ENCODE measurements at places on chromosomes 16 and 17. TPM values are rescaled to one million over a fixed set of nuclear protein-coding genes. Genes with fewer than 3 reads are reported as not detected.

GRCh38 chr17:12512694-12513355, 152.9 kb upstream of the MYOCD start:
- H3K4me3 ChIP-seq, result no peak overlapping the region
- no peak overlapping the region for H3K27ac ChIP-seq
- H3K36me3 ChIP-seq, result no peaks in the 10 kb centered on the region
- no peaks in the 10 kb centered on the region for H3K4me1 ChIP-seq

DNA sequence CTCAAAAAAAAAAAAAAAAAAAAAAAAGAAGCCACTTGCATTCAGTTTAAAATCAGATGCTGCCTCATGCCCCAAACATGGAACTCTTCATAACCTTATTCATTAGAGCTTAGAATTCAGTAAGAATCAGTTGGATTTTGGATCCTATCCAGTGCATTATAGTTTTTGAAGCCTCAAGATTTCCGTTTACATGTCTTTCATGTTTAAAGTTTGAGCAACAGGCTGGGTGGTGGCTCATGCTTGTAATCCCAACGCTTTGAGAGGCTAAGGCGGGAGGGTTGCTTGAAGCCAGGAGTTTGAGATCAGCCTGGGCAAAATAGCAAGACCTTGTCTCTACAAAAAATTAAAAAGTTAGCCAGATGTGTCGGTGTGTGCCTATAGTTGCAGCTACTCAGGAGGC, 55.0 kb downstream of the SNTB2 start:
- DNase-seq, result no peak
- no peak overlapping the region for H3K27ac ChIP-seq
- no peaks in the 10 kb centered on the region for H3K4me1 ChIP-seq
- no peaks in the 10 kb centered on the region for H3K36me3 ChIP-seq
- no peaks in the 10 kb centered on the region for H3K27me3 ChIP-seq

Gene GID4
- polyA plus RNA-seq, result 6.0 TPM

GRCh38 chr17:78255953-78256706, 24.7 kb downstream of the TMEM235 start:
- no peaks in the 10 kb centered on the region for H3K36me3 ChIP-seq
- no peaks in the 10 kb centered on the region for H3K27me3 ChIP-seq
- H3K4me3 ChIP-seq, result no peak overlapping the region
- no peak for DNase-seq
- no peak overlapping the region for H3K27ac ChIP-seq
- peaks cover 66% of the 10 kb centered on the region for H3K4me1 ChIP-seq

Gene KRT40
- not detected for polyA plus RNA-seq

GRCh38 chr16:80665356-80665755, 124.6 kb downstream of the DYNLRB2 start:
- H3K4me1 ChIP-seq, result peaks cover 14% of the 10 kb centered on the region
- H3K4me3 ChIP-seq, result no peak overlapping the region
- no peak for DNase-seq
- H3K27ac ChIP-seq, result no peak overlapping the region

DNA sequence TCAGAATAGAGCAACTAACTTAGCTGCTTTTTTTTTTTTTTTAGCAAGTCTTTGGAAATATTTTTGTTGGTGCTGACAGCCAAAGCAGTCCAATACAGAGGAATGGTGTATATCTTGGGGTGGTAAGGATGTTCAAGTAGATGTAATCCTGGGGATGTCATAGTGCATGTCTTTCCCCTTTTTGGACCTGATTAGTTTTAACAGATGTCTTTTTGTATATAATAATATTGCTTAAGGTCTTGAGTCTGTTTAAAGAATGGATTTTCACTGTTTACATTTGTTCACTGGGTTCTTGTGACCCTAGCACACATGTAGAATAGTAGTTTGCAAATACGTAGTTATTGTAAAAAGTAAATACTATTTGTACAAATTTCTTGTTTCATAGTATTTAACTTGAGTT, 7.9 kb downstream of the TAF15 start:
- no peak overlapping the region for H3K27ac ChIP-seq
- peaks cover 57% of the 10 kb centered on the region for H3K36me3 ChIP-seq
- no peaks in the 10 kb centered on the region for H3K27me3 ChIP-seq

- H3K4me3 ChIP-seq, result no peak overlapping the region
- H3K27ac ChIP-seq, result no peak overlapping the region
- DNase-seq, result no peak
- no peaks in the 10 kb centered on the region for H3K27me3 ChIP-seq
- peaks cover 28% of the 10 kb centered on the region for H3K4me1 ChIP-seq
- no peaks in the 10 kb centered on the region for H3K36me3 ChIP-seq
These were observed 488.9 kb downstream of the CDH13 start for GRCh38 chr16:83115491-83116232.

Gene ASGR2
- 123 TPM for polyA plus RNA-seq

GRCh38 chr17:51653878-51654277, 393.5 kb downstream of the UTP18 start:
- H3K27me3 ChIP-seq, result no peaks in the 10 kb centered on the region
- no peak overlapping the region for H3K4me3 ChIP-seq
- H3K36me3 ChIP-seq, result no peaks in the 10 kb centered on the region

Gene KRT31
- polyA plus RNA-seq, result not detected

Gene ITGA2B
- 1.2 TPM for polyA plus RNA-seq

- H3K36me3 ChIP-seq, result no peaks in the 10 kb centered on the region
- no peak overlapping the region for H3K4me3 ChIP-seq
- H3K27me3 ChIP-seq, result no peaks in the 10 kb centered on the region
- no peak overlapping the region for H3K27ac ChIP-seq
- no peak for DNase-seq
- H3K4me1 ChIP-seq, result no peaks in the 10 kb centered on the region
These were observed 969.1 kb upstream of the CDH8 start for GRCh38 chr16:63005356-63005755.

DNA sequence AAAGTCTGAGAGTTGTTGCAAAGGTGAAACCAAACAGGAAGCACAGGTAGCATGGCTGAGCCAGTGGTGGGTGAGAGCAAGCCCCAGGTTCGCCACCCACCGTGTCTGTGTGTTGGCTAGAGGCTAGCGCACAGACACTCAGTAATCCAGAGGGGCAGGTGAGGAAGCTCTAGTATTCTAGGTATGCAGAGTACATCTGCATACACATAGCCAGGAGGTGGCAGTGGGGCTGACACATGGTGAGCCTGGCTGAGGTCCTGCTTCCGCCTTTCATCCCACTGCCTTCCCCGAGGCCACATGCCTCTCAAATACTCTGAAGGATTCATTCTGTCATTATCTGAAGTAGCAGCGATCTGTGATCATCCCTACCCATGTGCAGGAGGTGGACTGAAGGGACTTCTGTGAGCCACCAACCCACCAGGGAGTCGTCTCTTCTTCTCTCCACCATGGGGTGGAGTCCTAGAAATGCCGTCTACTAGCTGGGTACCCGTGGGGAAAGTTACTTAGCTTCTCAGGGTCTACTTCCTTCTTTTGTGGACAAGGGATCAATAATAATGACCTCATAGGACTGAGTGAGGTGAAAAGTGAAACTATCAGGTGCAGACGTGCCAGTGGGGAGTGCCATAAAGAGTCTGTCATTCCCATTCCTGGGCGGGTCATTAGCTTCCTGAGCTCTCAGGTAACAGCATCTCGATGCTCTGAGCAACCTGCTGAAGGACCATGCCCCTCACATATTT, 36.0 kb upstream of the ICAM2 start:
- H3K4me1 ChIP-seq, result peaks cover 21% of the 10 kb centered on the region
- DNase-seq, result no peak
- no peaks in the 10 kb centered on the region for H3K27me3 ChIP-seq
- peaks cover 74% of the 10 kb centered on the region for H3K36me3 ChIP-seq
- no peak overlapping the region for H3K27ac ChIP-seq
- H3K4me3 ChIP-seq, result no peak overlapping the region

GRCh38 chr16:7088711-7089110, 243.9 kb upstream of the RBFOX1 start:
- no peak overlapping the region for H3K27ac ChIP-seq
- DNase-seq, result no peak
- H3K36me3 ChIP-seq, result no peaks in the 10 kb centered on the region
- H3K4me1 ChIP-seq, result no peaks in the 10 kb centered on the region
- no peaks in the 10 kb centered on the region for H3K27me3 ChIP-seq

GRCh38 chr16:64952177-64952576, 169.7 kb downstream of the CDH11 start:
- no peaks in the 10 kb centered on the region for H3K4me1 ChIP-seq
- no peak for DNase-seq
- no peaks in the 10 kb centered on the region for H3K27me3 ChIP-seq
- no peak overlapping the region for H3K4me3 ChIP-seq

- H3K36me3 ChIP-seq, result no peaks in the 10 kb centered on the region
- no peaks in the 10 kb centered on the region for H3K4me1 ChIP-seq
- no peak overlapping the region for H3K27ac ChIP-seq
- H3K4me3 ChIP-seq, result no peak overlapping the region
- no peaks in the 10 kb centered on the region for H3K27me3 ChIP-seq
These were observed 46.8 kb downstream of the ZFPM1 start for GRCh38 chr16:88499836-88500251.

Gene SULT1A2
- polyA plus RNA-seq, result not detected

Data from CD14-positive monocyte (primary cell).